GM12878 (cell line): ENCODE measurements at places on chromosomes 2 and 18.

DNA sequence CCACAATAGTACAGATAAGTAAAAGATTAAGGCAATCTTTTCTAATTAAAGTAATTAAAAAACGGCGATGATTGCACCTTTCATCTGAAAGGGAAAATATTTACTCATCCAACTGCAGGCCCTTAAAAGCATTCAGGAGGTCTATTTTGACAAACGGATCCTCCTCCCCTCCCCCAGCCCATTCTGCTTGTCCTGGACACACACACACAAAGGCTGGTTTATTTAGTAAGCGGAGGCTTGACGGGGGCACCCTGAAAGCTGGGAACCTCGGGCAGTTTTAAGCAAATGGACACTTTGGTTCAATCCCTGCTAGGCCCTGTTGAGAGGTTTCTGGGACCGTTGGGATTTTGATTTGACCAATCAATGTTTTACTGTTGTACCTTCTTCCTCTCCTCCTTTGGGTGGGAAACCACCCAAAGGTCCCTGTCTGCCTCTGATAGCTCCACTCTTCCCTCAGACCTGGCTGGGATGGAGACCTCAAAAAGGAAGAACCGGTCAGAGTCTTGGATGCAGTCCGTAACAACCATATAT is 135.8 kb upstream of the HAAO start:
- DNase-seq = no peak

- no peak for DNase-seq
Observed at GRCh38 chr2:159913900-159914299, 115.9 kb upstream of the CD302 start.

- no peak for DNase-seq
Observed at GRCh38 chr2:101718993-101719571, 21.6 kb downstream of the MAP4K4 start.

GRCh38 chr2:85750587-85751575 is 2.9 kb upstream of the ATOH8 start:
- no peak for DNase-seq

DNA sequence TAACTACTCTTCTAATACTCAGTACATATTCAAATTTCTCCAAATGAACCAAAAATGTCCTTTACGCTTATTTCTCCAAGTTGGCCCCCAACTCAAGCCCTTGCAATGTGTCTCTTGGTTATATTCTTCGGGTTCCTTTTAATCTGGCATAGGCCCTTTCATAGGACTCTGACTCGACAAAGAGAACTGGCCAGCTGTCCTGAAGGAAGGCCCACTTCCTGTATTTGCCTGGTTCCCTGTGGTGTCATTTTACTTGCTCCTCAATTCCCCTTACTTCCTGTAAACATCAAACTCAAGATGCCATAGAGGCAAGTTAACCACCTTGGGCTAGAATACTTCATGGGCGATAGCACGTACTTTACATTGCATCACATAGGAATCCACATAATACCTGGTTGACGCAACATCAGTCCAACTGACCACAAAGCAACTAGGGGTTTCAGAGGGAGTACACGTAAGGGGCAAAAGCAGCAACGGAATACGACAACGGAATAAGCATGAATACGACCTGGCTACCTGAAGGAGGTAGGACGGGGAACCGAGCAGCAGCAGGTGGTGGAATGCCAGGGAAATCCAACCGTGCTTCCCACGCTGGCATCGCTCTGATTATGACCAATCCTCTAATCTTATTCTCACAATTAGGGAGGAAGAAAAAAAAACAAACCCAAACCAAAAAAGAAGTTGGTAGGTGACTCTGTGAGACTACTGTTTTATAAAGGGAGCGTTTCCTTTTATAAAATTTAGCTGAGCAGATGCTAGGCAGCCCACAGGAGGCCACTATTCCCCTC is 823 bp upstream of the GORASP2 start:
- no peak for DNase-seq

- DNase-seq = no peak
Observed at GRCh38 chr2:127572841-127573240, 37.4 kb downstream of the MYO7B start.

DNA sequence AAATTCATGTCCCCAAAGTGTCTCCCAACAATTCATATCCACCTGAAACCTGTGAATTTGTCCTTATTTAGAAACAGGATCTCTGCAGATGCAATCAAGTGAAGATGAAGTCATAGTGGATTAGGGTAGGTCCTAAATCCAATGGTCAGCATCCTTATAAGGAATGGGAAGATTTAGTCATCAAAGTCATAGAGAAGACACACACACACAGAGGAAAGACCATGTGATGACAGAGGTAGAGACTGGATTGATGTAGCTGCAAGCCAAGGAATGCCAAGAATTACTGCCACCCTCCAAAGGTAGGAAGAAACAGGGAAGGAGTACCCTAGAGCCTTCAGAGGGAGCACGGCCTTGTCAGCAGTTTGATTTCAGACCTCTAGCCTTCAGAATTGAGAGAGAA is 17.7 kb downstream of the ADD2 start:
- DNase-seq = no peak

- DNase-seq = no peak
Observed at GRCh38 chr2:218187296-218188015, 20.7 kb upstream of the CXCR1 start.

- DNase-seq = no peak
Observed at GRCh38 chr18:46042571-46043123, 29.4 kb downstream of the PSTPIP2 start.

DNA sequence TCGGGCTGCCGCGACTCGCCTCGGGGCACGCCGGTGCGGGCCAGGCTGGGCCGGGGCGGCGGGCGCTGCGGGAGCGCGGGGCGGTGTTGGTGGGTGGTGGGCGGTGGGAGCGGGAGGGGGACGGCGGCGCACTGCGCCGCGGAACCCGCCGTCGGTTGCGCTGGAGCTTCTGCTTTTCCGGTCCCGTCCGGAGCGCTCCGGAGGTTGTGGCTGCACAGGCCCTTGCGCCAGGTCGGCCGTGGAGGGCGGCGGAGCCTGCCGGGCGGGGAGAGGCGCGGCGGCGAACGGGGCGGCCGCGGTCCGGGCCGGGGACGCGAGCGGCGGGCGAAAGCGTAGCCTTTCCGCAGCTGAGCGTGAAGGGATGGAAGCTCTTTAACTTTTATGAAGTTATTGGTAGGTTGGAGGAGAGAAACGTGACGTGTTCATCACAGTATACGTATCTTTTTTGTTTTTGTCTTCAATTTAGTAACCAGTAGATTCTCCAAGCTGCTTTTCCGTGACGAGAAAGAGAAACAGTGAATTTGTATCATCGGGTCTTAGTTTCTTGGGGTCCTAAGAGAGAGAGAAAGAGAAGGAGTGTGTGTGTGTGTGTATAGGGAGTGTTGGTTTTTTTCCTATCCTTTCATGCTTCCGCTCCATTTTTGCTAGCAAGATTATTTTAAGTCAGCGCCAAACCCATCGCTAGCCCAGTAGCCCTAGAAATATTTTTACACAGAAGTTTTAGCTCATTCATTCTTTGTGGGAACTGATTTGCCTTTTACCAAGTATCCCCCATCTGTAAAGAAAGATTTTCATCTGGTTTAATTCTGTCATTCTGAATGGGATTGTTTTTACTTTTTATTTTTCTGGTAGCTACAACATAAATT is 535 bp downstream of the ATG4B start:
- DNase-seq = no peak

DNA sequence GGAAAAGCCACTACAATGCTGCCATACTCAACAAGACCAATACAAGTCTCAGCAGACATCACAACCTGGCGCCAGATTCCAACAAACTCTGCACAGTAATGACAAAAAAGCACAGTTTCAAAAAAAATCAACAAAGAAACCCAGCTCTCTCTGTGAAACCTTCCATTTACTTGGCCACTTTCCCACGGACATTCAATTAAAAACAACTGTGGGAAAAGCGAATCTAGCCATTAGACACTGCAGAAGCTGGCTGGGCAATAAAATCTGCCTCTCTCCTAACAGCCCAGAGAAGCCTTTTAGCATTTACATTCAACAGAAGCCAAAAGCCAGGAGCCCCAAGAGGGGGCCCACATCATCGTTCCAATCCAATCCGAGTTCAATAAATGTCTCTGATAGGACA is 128.9 kb downstream of the HDAC4 start:
- no peak for DNase-seq

DNA sequence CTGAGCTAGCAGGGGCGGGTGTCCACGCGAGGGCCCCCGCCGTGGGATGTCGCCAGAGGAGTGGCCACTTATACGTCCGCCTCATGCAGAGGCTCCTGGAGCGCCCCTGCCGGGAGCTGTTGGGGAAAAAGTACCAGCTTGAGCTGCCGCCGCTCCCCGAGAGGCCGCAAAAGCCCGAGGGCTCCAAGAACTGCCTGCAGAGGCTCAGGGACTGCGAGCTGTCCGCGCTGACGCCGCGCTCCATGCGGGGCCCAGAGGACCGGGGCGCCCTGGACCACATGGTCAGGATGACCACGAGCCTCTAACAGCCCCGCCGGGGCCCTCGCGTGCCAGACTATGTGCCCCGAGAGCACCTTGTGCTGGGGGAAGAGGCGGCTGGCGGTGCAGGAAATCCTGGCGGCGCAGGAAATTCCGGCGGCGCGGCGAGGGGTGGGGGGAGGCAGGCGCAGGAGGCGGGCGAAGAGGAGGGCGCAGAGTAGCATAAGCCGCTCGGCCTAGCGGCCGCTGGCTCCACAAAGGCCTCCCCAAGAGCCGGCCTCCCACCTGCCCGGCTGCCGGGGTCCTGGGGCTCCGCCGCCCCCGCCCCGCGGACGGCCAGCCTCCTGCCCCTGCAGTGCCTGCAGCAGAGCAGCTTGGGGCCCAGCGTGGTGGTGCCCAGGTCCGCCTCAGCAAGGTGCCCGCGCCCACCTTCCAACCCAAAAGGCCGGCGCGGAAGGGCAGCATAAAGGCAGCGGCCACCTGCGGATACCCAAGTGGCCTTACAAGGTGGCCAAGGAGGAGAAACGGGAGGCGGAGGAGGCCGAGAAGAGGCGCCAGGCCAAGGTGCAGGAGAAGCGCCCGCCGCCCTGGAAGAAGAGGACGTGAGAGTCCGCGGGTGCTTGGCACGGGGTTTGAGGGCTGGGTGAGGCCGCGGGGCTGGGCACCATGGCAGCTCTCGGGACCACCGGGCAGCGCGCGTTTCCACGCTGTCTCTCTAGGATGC is 42.1 kb upstream of the TRIM43B start:
- peak; percentile 20 for DNase-seq

DNA sequence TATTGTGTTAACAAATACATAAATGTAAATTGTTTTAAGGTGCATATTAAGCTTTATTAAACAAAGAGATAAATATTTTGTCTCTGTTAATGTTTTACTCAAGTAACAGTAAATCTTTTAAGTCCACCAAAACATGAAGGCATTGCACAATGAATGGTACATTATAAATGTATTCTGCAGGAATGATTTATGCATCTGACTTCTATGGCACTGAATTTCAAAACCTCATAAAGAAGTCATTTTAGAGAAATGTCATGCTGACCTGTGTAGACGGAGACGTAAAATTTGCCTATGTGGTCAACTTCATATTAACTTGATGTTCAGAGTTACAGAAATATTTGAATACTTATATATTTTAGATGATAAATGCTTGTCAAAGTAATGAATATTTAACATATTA is 194.7 kb downstream of the BABAM2 start:
- DNase-seq = no peak

GRCh38 chr2:100146657-100146960 is 4.2 kb upstream of the AFF3 start:
- no peak for DNase-seq

GRCh38 chr18:7617738-7618422 is 50.8 kb downstream of the PTPRM start:
- DNase-seq = no peak

GRCh38 chr2:24164416-24164973 is 10.4 kb upstream of the FAM228A start:
- DNase-seq = peak; percentile 21

GRCh38 chr2:229137066-229137465 is 134.0 kb downstream of the PID1 start:
- DNase-seq = no peak

- no peak for DNase-seq
Observed at GRCh38 chr2:83528767-83529166, 930.3 kb downstream of the SUCLG1 start.

GRCh38 chr2:127576433-127577207 is 41.1 kb downstream of the MYO7B start:
- no peak for DNase-seq

- no peak for DNase-seq
Observed at GRCh38 chr2:134193006-134193405, 60.9 kb upstream of the MGAT5 start.

DNA sequence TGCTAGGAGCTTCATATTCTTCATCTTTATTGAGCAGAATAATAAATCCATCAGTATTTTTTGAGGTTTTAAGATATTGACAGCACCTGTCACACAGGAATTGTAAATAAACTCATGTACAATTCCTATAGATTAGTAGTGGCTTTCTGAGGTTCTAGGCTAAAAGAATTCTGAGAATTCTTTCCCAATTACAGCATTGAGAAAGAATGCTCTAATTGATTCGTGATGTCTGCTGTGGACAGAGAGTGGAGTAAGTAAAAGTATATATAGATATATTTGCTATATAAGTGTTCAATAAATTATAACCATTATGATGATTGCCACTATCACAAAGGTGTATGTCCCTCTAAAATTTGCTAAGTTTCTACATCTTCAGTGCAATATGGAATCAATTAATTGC is 186.5 kb upstream of the NRP2 start:
- DNase-seq = no peak

DNA sequence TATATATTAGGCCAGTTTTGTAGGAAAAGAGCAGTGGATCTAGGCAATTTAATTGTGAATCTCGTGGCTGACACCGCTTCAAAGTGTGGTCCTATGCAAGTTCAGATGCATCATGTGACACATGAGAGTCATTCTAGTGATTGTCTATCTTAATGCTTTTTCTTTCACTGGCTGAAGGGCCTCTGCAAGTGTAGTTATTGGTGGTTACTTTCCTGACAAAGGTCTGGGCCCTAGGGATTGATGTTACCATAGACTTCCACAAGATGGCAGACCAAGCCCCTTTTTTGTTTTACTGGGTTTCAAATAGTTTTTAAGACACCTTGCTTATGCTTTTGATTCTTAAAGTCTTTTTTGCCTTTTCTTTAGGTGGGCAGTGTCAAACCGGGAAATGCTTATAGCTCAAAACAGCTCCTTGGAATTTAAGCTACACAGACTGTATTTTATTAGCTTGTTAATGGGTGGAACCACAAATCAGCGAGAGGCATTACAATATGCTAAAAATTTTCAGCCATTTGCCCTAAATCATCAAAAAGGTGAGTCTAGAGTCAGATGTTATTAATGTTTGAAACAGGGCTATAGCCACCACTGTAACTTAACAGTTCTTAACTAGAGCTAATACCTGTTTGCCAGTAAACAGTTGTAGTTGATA is 25.9 kb downstream of the CD8A start:
- no peak for DNase-seq
